ENCODE measurements at places on chromosomes 1 and 21. TPM values are rescaled to one million over a fixed set of nuclear protein-coding genes. Genes with fewer than 3 reads are reported as not detected.

DNA sequence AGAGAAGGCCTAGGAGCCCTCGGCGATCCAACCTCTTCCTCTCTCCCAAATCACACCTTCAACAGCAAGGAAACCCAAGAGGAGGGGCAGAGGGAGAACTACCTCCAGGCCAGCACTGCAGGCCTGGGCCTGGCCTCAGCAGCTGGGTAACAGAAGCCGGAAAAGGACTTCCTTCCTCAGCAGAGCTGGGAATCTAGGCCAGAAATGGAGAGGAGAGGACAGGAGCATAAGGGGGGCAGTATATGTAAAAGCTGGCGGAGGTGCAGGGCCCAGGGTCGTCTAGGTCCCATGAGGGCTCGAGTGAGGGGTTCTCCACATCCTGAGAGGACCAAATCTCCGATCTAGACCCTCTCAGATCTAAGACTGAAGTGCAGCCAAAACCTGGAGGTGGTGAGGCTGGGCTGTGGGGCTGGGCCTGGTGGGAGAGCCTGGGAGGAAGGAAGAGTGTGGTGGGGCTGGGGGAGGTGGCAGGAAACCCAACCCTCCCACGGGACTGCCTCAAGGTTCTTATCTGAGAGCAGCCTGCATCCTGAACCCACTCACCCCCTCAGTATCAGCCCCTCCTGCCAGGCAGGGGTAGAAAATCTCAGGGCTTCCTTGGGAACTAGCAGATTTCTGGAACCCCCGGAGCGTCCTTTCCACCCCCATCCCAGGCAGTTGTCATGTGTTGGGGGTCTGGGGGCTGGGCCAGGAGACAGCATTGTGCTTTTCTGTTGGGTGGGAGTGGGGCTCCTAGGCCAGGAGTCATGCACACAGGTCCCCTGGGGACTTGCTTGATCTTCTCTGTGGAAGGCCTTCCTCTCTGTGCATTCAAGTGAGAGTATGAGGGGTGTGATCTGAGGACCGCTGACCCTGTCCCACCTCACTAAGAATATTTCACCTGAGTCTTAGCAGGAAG is 33.0 kb downstream of the PIK3C2B start:
- DNase-seq = peak; percentile 97

The UBL4B gene
- total RNA-seq = not detected

GRCh38 chr1:56584910-56585528 is 5.7 kb upstream of the PLPP3 start:
- DNase-seq = peak; percentile 79

DNA sequence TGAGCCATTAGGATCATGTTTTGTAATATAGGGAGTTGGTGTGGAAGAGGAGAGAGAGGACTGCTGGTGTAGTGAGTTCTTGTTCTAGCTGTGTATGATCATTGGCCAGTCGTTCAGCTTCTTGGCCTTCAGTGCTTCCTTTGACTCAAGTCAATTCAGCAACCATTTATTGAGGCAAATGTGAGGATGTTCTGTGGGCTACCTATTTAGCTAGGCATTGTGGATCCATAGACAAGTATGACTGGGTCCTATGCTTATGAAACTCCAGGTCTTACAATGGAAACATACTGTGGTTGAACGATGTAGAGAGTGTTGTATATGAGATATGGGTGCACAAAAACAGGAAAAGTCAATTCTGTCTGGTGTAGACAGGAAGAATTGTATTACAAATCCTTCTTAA is 41.7 kb downstream of the NFIA start:
- no peak for DNase-seq

GRCh38 chr1:54565113-54565501 is 17.1 kb downstream of the ACOT11 start:
- DNase-seq = no peak

- no peak for DNase-seq
These were observed 10.8 kb downstream of the NSL1 start for GRCh38 chr1:212780759-212781158.

DNA sequence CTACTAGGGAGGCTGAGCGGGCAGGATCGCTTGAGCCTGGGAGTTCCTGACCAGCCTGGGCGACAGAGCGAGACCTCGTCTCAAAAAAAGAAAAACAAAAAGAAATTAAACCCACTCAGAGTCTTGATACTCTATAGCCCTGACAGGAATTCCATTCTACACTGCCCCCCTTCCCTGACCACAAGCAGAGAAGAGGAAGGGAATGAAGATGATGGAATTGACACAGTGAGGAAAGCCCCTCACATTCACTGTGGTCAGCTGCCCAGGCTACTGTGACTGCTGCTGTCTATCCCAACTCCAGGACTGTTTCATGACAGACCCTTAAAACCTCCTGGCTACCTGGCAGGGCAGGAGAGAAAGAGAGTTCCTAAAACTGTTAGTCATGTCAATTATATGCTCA is 12.1 kb downstream of the LIN9 start:
- DNase-seq = no peak

DNA sequence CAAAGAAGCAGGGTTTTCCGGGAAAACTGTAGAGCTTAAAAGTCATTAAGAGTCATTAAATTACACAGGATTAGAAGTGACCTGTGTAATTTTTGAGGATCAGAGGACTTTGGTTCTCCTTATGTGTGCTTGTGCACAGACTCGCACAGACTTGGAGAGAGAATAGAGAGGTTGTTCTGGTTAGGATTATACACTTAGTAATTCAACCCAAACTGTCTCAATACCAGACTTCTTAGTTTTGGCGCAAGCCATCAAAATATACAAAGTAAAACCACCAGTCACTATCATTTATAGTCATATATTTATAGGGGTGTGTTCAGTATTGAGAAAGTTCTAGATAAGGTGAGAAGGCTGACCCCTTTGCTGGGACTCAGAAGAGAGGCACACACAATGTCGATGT is 112.3 kb downstream of the HLX start:
- DNase-seq = no peak

DNA sequence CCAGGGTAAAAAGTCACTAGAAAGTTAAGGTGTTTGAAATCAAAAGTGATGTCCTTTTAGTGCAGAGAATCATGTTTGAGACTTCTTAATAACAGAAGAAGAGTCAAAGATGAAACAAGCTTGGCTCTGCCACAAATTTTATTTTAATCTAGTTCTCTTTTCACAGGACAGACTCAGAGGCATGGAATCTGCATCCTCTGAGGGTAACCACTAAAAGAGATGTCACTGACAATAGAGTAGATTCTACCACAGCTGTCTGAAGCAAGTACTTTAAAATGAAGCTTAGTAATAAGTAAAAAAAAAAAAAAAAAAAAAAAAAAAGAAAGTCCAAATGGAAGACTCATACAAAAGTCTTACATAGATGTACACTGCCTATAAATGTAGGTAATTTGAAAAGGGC is 519.7 kb upstream of the PRMT6 start:
- DNase-seq = no peak

The PAQR6 gene
- 0.19 TPM for total RNA-seq

The RGS13 gene
- not detected for total RNA-seq

GRCh38 chr1:202251424-202252256 is 58.0 kb downstream of the LGR6 start:
- no peak for DNase-seq

DNA sequence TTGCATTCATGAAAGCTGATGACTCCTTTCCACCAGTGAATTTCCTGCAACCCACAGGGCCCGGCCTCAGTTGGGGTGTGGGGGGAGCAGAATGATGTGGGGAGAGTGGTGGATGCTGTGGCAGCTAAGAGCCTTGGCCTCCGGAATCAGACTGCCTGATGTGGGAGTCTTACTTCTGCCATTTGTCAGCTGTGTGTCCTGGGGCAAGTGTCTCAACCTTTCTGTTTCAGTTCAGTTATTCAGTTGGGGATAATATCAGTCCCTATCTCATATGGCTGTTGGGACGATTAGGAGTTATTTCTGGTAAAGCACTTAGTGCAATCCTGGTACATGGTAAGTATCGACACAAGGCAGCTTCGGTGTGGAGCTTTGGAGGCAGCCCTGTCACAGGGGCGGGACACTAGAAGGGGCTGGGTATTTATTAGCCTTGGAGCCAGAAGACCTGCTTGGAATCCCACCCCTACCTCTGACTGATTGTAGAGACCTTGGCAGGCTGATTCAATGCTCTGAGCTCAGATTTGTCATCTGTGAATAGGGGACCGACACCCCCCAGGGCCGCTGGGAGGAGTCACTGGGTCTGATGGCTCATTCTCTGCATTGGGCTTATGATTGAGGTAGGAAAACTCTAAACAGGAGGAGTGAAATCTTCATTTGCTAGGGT is 19.6 kb downstream of the ARHGEF10L start:
- no peak for DNase-seq

- peak; percentile 64 for DNase-seq
These were observed 147.4 kb downstream of the ZNF281 start for GRCh38 chr1:200262326-200262965.

- DNase-seq = no peak
These were observed 62.0 kb downstream of the ARHGEF16 start for GRCh38 chr1:3516481-3516869.

The KCND3 gene
- total RNA-seq = 1.4 TPM

GRCh38 chr21:35236090-35236489 is 187.0 kb upstream of the RUNX1 start:
- no peak for DNase-seq

DNA sequence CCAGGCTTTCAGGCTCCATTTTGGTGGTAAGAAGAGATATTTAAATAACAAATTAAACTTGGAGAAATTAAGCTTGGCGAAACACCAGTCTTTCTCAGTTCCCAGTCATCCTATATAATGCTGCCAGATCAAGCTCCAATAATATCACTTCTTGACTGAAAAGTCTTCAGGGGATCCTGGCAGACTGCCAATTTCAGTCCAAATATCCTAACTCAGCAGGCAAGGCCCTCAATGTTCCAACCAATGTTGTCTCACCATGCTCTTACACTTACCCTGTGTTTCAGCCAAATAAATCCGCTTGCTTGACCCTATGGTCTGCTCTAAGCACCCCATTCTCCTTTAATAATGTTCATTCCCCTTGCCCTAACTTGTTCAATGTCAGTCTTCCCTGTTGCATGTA is 39.9 kb upstream of the BCL10 start:
- DNase-seq = no peak

The SDCCAG8 gene
- 38.2 TPM for total RNA-seq

The MTHFR gene
- total RNA-seq = 46.3 TPM

DNA sequence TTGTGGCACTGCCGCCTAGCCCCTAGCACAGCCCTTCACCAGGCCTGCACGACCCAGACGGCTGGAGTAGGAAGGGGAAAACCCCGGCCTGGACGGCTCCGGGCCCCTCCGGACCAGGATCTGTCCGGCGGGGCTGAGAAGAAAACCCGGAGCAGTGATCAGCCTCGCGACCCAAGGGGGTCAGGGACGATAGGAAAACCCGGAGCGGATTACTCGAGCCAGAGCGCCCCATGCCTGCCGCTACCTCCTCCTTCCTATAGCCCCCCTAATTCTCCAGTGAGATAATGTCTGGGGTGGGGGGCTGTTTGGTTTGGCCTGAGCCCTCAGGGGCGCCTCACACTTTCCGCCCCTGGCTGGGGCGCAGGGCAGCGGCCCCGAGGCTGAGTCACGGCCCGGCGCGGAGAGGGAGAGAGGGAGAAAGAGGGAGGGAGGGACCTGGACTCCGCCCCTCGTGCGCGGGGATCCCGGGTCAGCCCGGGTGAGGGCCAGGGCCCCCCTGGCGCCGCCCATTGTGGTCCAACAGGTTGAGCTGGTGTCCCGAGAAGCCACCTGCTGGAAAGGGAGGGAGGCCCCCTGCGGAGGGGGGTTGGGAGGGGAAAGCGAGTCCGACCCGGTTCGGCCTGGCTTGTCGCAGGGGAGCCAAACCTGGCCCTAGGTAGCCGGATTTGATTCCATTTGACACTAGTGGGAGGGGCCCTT is 1.7 kb upstream of the ZBTB7B start:
- peak; percentile 88 for DNase-seq

The IFI6 gene
- total RNA-seq = 57.7 TPM

The MTF1 gene
- 4.4 TPM for total RNA-seq

The LAPTM5 gene
- total RNA-seq = 39.9 TPM
